ENCODE measurements at places on chromosomes 16 and 17. TPM values are rescaled to one million over a fixed set of nuclear protein-coding genes. Genes with fewer than 3 reads are reported as not detected.

- no peak for DNase-seq
Observed at GRCh38 chr16:57948027-57948426, 22.9 kb downstream of the CNGB1 start.

The GINS2 gene
- total RNA-seq, result not detected

- no peak for DNase-seq
Observed at GRCh38 chr16:51035711-51036110, 115.4 kb downstream of the SALL1 start.

- DNase-seq, result no peak
Observed at GRCh38 chr17:10621397-10621796, 35.7 kb downstream of the MYH3 start.

GRCh38 chr17:60832631-60833030 lies 155.0 kb downstream of the BCAS3 start:
- DNase-seq, result no peak

The SKAP1 gene
- total RNA-seq, result not detected
